ENCODE measurements at places on chromosomes 13 and 19. TPM values are rescaled to one million over a fixed set of nuclear protein-coding genes. Genes with fewer than 3 reads are reported as not detected.

Gene RANBP3
- 87.0 TPM for total RNA-seq

Gene FCAR
- total RNA-seq: not detected

Gene IFNL1
- total RNA-seq: not detected

DNA sequence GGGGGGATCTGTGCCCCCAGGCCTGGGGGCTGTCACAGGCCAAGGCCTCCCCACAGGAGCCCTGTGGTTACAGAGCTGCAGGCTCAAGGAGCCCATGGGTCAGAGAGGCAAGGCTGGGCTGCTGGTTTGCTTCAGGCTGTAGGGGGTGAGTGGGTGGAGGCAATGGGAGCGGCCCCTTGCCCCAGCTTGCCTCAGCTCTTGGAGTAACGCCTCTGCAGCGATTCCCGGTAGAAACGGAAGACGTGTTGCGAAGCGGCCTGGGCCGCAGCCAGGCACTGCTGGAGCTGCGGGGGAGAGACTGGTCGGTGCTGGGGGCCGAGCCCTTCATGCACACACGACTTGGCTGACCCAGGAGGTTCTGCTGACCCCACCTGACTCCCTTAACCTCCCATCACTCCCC is 10.1 kb downstream of the TMEM91 start:
- no peaks in the 10 kb centered on the region for H3K4me1 ChIP-seq
- H3K36me3 ChIP-seq: peaks cover 19% of the 10 kb centered on the region
- DNase-seq: no peak
- no peak overlapping the region for H3K4me3 ChIP-seq

- no peak overlapping the region for H3K4me3 ChIP-seq
- H3K27ac ChIP-seq: no peak overlapping the region
- peaks cover 27% of the 10 kb centered on the region for H3K4me1 ChIP-seq
- no peaks in the 10 kb centered on the region for H3K36me3 ChIP-seq
- DNase-seq: no peak
- no peaks in the 10 kb centered on the region for H3K27me3 ChIP-seq
Measured at GRCh38 chr19:13981021-13981420, 25.1 kb downstream of the RFX1 start.

DNA sequence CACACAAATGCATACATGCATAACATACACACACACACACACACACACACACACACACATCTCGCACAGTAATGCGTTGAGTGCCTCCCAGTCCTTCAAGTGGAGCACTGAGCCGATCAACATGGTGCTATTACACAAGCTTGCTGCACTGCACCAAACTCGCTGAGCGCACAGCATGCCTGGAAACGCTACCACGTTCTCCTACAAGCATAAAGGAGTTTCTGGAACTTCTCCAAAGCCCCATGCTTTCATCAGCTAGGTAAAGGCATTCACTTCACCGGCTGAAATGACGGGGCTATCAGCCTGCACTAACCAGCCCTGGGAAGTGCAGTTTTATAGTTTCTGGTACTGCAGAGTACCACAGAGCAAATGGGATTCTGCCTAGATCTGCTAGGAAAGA is 92.7 kb downstream of the FGF14 start:
- no peak overlapping the region for H3K4me3 ChIP-seq
- H3K27me3 ChIP-seq: no peaks in the 10 kb centered on the region
- no peak overlapping the region for H3K27ac ChIP-seq
- H3K4me1 ChIP-seq: no peaks in the 10 kb centered on the region

Measured in H1 (cell line).